ENCODE measurements at places on chromosomes 13 and 19.

- DNase-seq = no peak
Observed at GRCh38 chr13:27269114-27269665, 1.4 kb upstream of the RASL11A start.

GRCh38 chr13:31943591-31943990 lies 88.0 kb upstream of the FRY start:
- DNase-seq = no peak

- DNase-seq = no peak
Observed at GRCh38 chr13:41916173-41916954, 44.5 kb downstream of the VWA8 start.

DNA sequence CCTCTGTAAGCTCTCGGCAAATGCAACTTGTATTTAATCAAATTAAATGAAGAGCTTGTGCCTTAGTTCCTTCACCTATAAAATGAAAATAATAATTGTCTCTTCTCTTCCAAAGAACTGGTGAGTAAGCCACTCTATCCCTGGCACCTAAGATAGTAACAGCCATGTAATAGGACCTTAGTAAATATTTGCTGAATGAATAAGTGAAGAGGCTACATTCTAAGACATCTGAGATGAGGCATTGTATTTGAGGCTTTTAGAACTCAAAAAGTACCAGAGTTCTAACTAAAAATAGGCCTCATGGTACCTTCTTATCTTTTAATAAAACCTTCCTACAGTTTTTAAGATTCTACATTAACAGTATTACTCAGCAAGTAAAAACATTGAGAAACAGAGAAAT lies 17.3 kb upstream of the DCLK1 start:
- no peak for DNase-seq

GRCh38 chr19:46907880-46908279 lies 47.1 kb downstream of the ARHGAP35 start:
- no peak for DNase-seq

DNA sequence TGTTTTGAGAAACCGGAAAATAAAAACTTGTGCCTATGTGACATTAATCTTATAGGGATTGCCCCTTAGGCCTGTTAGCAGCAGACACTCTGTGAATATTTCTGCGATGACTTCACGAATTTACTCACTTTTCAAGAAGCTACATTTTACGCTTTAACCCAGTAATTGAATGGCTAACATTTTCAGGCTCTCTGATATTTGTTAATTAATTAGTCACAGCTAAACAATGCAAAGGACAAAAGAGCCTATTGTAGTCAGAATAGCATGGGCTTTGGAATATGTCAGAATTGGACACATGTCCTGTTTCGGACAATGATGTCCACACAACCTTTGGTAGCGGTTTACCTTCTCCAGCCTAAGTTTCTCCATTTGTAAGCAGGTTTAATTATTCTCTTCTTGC lies 506.6 kb downstream of the EFNB2 start:
- DNase-seq = no peak

DNA sequence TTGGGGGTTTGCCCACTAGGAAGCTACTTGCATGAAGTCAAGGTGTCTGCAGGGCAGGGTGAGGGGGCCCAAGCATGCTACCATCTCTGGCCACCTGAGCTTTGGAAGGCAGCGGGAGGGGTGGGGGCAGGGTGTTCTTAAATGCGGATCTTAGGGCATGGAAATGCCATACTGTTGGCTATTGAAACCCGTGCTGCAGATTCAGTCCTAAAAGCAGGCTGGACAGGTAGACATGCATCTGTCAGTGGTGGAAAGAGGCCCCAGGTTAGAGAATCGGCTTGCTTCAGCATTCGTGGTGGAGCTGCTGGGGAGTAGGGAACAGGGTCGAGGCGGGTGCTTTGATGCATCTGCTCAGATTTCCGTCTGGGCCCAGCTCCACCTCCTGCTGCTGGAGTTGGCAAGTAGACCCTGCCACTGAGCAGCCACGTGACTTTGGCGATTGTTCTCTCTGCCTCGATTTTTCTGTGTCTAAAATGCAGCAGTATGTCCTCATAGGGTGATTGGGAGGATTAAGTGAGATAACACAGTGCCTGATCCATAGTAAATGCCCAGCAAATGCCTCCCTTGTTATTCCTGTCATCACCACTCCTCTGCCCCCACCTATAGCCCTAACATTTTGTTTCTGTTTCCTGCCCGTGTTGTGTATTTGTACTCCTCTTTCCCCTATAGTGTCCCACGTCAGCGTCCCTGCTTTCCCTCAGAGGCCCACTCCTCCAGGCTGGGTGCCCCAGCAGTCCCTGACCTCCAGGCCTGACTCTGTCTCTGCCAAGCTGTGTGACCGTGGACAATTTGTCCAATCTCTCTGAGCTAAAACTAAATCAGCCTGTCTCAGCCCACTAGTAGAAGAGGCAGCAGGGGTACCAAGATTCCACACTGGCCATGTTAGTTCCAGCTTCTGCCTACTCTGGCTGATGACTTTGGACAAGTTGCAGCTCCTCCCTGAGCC lies 5.8 kb downstream of the PPP1R37 start:
- no peak for DNase-seq

GRCh38 chr19:58560007-58560887 lies 1.8 kb upstream of the UBE2M start:
- DNase-seq = no peak

DNA sequence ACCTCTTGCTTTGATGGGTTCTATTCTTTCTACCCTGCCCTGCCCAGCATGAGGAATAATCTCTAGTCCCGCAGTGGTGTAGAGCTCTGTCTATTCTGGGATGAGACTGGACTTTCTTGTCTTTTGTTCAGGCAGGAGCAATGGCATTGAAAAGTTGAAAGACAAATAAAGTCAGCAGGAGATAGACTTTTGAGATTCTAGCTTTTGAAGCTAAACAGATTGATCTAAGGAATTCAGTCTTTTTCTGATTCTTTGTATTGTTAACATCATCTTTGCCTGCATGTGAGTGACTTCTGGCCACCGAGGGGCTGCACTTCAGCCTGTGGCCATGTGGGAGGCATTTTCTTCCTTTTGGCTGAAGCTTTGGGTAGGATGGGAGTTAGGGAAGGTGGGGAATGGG lies 132.4 kb downstream of the MRPL57 start:
- DNase-seq = no peak

GRCh38 chr13:20489185-20489820 lies 36.4 kb downstream of the CRYL1 start:
- DNase-seq = no peak

DNA sequence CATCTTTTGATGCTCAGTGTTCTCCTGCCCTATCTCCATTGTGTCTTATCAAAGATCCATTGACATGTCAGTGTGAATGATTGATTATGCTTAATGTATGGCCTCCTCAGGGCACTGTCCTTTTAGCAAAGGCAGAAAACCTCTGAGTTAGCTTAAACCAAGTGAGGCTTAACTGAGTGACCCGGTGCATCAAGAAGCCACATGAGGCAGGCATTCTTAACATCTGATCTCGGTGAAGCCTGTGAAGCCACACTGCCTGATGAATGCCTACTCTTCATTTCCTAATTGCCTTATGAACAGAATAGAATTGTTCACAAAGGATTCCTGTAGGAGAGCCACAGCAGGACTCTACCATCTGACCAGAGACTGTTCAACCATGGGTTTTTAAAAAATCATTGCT lies 168.1 kb upstream of the SOX21 start:
- DNase-seq = no peak

GRCh38 chr13:105519771-105520170 lies 1015.7 kb downstream of the EFNB2 start:
- no peak for DNase-seq

- no peak for DNase-seq
Observed at GRCh38 chr13:114046431-114046975, 72.6 kb upstream of the C13orf46 start.

GRCh38 chr13:64709079-64709478 lies 2521.1 kb downstream of the PCDH9 start:
- DNase-seq = no peak

GRCh38 chr13:51584731-51585672 lies 740 bp downstream of the WDFY2 start:
- peak; percentile 35 for DNase-seq

DNA sequence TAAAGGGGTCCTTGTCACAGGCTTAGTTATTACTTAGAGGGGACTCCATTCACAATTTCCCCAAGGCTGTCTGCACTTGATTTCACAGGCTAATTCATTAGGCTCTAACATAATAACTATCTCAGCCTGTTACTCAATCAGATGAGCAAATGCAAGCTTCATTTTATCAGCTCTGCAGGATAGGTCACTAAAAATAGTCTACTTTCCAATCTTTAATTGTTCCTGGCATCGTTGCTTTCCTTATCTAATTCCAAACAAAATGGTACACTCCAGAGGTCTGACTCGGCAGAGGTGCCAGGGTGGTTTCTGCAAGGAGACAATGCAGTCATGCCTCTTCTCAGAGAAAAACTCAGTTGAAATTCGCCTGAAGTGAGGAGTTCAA lies 69.7 kb upstream of the SLC15A1 start:
- no peak for DNase-seq

DNA sequence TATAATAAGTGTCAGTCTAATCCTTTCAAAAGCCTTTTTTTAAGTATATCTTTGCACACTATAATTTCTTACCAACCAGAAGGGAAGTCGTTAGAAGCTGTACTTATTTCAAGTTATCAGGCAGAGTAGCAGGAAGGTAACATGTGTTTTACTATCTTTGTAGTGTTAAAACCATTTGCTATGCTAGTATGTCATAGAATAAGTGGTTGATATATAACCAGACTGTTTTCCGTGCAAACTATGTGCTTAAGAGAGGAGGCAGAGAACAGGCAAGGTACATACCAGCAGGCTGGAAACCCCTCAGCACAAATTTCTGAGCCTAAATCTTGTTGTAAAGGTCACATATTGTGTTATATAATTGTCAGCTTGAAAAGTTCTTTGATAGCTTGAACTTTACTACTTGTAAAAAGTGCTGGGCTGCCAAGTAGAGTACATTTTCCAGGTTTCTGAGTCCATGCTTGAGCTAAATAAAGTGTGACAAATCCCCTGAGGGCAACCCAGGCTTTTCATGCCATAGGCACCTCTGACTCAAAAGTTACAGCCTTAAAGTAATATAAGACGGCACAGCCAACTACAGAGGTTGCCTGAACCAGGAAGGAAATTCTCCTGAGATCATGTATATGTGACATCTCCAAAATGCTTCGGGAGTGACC lies 1297.4 kb downstream of the PCDH9 start:
- DNase-seq = no peak

DNA sequence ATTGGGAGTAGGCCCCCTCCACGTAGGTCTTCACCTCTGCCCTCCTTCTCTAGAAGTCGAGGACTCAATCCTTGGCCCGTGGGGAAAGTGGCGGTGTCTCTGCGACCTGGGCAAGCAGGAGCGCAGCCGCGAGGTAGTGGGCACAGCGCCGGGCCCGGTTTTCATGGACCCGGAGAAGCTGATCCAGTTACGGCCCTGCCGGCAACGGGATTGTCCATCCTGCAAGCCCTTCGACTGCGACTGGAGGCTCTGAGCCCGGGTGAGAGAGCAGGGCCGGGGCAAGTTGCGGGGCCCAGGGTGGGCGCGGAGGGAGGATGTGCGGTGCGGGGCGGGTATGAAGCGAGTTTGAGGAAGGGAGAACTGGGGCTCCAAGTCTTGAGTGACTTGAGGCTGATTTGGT lies 2.2 kb downstream of the THSD8 start:
- DNase-seq = no peak

DNA sequence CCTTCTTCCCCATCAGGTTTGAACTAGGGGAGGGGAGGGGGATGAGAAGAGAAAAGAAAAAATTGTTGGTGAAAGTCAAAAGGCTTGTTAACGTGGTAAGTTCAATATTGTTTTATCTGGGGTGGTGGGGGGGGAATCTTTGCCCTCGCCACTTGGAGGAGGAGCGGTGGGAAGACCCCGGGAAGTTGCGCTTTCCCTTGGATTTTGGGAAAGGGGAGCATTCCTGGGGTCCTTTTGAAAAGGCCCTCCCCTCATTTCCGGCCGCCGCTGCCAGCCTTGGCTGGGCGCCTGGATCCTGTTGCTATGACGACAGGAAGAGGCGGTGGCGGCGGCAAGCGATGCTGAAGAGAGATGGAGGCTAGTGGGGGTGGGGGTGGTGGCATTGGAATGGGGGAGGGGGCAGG lies 4.6 kb upstream of the CACNG8 start:
- no peak for DNase-seq

- DNase-seq = no peak
Observed at GRCh38 chr19:20334760-20335159, 167.7 kb downstream of the ZNF486 start.

Data from stimulated activated CD8-positive, alpha-beta memory T cell treated with anti-CD3 and anti-CD28 coated beads, Interleukin-2, amount 100 ng/mL, for 1 hour (primary cell).